Kasumi-1 (cell line): ENCODE measurements at places on chromosomes 12 and 14.

DNA sequence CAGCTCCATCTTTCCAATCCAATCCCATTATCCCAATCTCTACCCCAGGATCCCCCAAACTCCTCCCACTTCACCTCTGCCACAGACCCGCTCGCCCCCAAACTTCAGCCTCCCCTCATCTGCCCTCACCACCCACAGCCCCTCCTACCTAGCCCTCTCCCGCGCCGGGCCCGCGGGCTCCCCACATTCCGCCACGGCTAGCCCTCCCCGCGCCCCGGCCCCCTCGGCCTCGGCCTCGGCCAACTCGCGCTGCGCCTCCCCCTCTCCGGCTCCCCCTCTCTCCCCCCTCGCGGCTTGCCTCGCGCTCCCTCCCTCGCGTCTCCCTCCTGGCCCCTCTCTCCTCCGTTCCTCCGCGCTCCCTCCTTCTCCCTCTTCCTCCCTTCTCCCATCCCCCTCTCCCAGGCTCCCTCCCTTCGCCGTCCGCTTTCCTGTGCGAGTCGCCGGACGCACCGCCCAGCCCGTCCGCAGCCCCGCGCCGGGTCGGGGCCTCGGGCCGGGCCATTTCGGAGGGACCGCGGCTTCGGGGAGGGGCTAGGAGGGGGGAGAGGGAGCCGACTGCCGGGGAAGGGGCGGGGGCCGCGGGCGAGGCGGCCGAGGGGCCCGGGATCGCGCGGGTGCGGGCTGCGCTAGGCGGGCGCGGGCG lies at the start of gene ATN1:
TSS of gene ATN1 (plus strand) at position 581 of the 643 bp plus-strand sequence. CDS start 6,043 bp downstream, outside the sequence.
- no peak for DNase-seq

- DNase-seq, result no peak
These were observed 51.0 kb upstream of the RFLNA start for GRCh38 chr12:124243936-124244335.

GRCh38 chr12:124953689-124954405 lies 35.1 kb downstream of the DHX37 start:
- DNase-seq, result no peak

DNA sequence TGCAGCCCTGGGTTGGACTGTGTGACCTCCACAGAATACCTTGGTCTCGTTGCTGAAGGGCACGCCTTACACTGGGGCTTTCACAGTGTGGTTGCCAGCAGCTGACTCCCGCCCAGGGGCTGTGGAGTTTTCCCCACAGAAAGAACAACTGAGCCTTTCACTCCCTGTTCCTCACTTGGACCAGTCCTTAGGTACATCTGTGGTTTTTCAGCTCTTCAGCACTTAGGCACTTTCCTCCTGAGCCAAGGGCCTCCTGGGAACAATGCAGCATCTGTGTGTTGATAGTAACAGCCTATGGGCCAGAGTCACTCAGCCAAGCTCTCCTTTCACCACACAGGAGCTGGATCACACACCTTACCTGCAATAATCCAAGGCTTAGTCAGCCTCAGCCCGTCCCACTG lies 25.0 kb downstream of the ERP27 start:
- DNase-seq, result no peak

- DNase-seq, result no peak
These were observed 125.9 kb downstream of the PAPOLA start for GRCh38 chr14:96627811-96628775.

- no peak for DNase-seq
These were observed 89.7 kb downstream of the RFX4 start for GRCh38 chr12:106672314-106673025.
